LHCN-M2 (cell line): ENCODE measurements at places on chromosomes 3 and 15.

DNA sequence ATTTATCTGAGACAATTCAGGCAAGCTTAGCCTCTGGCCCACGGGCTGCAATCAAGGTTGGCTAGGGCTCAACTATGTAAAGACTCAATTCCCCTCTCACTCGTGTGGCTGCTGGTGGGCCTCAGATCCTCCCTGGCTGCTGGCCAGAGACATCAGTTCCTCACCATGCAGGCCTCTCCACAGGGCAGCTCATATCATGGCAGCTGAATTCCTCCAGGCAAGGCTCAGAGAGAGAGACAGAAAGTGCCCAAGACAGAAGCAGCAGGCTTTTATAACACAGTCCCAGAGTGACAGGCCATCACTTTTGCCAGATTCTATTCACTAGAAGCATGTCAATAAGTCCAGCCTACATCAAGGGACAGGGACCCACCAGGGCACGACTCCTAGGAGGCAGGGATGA lies 63.2 kb downstream of the XXYLT1 start:
- no peak for DNase-seq

DNA sequence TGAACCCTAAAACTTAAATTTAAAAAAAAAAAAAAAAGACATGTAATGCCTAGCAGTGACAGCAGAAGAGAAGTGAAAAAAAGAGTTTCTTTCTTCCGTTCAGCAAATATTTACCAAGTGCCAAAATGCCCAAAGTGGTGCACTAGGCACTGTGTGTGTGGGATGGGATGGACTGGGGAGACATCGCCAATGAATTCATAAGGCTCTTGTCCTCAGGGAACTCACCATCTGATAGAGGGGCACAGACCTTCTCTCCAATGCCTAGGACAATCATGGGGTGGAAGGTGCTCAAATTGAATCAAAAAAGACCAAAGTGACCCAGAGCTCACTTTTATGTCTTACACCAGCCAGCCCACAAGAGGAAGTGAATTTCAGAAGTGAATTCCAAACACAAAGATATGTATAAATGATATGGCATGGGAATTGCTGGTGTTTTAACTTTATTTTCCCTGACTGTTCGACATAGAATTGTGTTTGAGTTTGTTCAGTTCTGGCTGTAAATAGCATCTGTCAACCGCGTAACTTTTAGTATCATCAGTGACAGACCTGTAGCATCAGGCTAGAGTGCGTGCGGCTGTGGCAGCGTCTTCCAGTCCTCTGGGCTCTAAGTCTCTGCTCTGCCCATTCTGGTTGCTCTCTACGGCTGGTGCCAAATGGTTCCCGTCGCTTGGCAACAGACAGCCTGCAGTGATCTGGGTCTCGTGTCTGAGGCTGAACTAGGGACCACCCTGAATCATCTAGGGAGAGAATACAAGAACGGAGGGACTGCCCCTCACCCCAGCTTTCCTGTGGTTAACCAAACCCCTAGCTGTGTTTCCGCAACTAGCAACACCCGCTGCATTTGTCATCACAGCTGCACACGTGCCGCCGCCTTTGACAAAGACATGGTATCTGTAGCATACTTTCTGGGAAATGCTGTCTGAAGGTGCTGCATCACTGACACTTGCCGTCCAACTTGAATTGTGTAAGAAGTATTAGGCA lies 154.0 kb upstream of the THBS1 start:
- DNase-seq: peak; percentile 98

- DNase-seq: peak; percentile 13
Observed at GRCh38 chr3:129695230-129695629, 88.8 kb upstream of the PLXND1 start.

DNA sequence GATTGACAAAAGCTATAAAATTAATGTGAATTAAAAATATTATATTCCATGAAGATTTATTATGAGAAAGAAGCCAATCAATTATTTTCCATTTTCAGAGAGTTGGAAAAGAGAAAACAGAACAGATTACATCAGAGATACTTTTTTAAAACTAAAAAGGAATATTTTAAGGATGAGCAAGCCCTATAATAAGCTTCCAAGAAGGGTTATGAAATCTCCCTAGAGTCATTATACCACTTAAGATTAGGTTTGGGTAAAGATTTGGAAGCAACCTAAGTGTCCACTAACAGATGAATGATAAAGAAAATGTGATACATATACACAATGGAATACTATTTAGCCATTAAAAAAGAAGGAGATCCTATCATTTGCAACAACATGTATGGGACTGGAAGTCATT lies 51.6 kb upstream of the FSIP1 start:
- peak; percentile 61 for DNase-seq

DNA sequence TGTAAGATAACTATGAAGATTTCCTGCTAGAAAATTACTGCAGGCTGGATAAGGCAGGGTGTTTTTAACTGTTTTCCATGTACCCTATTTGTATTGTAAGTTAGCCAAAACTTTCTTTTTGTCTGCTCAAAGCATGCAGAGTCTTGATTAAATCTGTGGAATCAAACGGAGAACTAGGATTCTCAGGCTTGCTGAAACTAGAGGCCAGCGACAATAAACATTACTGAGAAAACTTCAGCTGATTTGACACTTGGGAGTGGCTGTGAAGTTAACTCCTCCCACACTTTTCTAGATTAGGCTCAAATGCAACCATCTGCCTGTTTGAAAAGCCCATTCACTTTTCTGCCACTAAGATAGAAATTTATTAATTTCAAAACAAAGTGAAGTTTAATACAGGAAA lies 153.2 kb upstream of the FRMD4B start:
- no peak for DNase-seq

DNA sequence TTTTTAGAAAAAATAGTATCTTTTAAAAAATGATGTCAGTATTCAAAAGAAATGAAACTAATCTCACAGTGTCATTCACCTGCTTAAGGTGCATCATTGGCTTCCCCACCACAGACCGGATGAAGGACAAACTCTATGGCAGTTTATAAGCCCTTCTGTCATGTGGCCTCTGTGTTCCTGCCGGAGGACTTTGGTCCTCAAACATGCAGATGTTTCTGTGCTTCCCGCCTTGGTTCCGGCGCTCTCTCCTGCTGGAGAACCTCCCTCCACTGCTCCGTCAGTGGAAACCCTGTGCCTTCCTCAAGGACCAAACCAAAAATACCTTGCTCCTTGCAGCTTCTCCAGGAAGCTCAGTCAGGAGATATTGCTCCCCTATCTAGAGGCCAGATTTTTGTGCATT lies 326.3 kb downstream of the UACA start:
- DNase-seq: no peak

DNA sequence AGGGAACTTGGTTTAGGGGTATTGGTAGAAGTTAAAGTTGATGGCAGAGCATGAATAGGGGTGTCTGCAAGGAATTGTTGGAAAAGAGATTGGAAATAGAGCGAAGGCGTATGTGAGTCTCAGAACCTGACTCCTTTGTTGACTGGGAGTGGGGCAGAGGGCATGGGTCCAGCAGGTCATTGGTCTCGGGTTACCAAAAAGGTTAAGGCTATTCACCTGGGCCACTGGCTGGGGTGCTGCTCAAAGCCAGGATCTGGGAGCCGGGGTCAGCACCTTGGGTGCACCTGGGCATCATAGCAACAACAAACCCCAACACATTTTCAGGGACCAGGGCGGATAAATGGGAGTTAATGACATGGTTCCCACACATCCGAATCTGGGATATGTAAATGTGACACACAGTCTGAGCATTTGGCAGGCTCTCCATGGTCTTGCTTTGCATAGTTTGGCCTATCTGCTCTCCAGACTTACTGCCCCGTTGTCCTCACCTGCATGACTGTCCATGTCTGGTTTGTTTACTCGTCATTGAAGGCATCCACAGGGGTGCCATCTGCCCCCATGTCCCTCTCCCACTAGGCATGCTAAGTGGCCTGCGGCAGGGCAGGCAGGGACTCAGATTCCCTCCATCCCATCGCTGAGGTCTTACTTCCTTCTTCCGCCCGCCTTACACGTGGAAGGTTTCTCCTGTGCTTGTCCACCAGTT lies 10.1 kb downstream of the KLF13 start:
- no peak for DNase-seq

DNA sequence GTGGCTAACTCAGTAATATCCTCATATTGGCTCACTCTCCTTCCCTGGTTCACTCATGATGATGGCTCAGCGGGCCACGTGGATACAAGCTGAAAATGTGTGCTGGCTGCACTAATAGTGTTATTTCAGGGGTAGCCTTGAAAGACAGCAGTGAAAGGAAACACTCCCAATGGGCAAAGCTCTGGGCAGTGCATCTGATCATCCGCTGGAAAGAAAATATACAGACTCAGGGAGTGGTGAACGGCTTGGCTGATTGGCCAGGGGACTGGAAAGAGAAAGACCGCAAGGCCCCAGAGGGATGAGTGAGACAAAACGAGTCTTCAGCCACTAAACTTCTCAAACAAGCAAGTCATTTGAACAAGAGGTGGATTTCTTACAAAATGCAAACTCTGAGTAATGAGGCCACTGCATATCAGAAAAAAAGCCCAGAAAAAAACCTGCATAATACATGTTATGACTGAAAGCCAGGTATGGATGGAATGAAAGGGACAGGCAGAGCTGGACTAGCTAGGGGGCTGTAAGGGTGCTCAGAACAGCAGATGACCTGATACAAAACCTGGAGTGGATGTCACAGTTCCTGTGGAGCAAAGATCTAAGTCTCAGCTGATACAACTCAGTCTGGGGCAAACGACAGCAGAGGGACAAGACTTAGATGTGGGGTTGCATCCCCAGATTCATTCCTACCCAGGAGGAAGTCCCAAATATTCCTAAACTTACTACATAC lies 33.3 kb downstream of the CMTM6 start:
- no peak for DNase-seq

GRCh38 chr15:48289628-48290027 lies 41.6 kb upstream of the DUT start:
- peak; percentile 3 for DNase-seq

- peak; percentile 9 for DNase-seq
Observed at GRCh38 chr3:178112134-178112533, 424.1 kb upstream of the KCNMB2 start.

- DNase-seq: no peak
Observed at GRCh38 chr3:35950021-35950420, 310.7 kb downstream of the ARPP21 start.

DNA sequence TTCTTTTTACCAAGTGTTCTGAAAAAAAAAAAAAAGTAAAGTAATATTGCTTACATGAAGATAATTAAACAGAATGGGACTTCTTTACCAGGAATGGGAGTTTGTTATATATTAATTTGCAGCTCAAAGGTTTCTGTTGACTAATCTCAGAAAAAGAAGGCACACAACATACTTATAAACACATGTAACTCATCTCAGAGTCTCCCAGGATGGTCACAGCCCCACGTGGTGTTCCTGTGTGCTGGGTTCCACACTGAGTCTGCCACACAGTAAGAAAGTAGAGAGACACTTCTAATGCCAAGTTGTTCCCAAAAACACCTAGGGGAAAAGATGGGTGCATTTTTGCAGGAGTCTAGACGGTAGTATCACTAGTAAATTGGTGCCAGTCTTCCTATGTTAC lies 116.7 kb upstream of the ICE2 start:
- no peak for DNase-seq

DNA sequence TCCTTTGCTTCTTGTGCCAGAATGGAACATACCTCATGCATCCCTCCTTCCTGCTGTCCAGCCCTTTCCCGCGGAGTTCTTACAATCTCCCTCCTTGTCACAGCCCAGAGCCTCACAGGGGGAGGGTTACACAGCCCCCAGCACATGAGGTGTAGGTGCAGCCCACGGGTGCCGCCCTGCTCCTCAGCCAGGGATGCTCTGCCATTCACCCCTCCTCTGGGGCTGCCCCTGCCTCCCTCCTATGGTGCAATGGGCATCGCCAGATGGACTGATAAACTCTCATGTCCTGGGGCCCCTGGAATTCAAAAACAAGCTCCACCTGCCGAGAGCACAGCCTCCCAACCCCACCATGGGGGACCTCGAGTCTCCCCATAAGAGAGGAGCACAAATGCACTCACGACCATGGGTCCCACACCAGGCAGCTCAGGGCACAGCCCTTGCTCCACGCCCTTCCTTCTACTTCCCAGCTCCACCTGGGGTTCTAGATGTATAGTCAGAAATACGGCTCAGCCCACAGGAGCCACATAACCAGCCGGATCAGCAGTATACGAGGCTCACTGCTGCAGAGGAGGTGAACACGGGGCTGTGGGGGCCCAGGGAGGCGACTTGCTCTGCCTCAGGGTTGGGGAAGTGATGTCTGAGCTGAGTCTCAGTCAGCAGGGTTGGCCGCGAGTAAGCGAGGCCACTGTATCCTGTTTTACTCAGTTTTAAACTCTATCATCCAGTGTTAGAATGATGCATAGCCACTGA lies 269.7 kb upstream of the LYSMD4 start:
- no peak for DNase-seq

- DNase-seq: no peak
Observed at GRCh38 chr3:110932567-110932966, 139.0 kb upstream of the NECTIN3 start.

DNA sequence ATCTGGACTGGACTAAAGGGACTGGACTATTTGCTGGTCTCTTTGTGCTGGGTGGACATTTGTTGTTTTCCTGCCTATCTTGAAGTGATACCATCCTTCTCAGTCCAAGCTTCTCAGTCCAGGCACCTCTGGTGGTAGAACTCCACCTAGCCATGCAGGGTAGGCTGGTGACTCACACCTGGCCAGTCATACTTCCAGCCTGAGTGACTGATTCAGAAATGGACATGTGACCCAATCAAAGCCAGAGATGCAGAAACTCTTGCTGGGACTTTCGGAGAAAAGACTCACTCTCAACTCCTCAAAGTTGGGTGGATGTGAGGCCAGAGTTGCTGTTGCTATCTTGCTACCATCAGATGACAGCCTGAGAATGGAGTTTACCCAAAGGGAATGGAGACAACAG lies 5.6 kb upstream of the ASB14 start:
- DNase-seq: peak; percentile 44

GRCh38 chr15:73927476-73928240 lies 1.4 kb downstream of the LOXL1 start:
- peak; percentile 54 for DNase-seq

GRCh38 chr3:164533275-164533674 lies 545.0 kb downstream of the SI start:
- no peak for DNase-seq

DNA sequence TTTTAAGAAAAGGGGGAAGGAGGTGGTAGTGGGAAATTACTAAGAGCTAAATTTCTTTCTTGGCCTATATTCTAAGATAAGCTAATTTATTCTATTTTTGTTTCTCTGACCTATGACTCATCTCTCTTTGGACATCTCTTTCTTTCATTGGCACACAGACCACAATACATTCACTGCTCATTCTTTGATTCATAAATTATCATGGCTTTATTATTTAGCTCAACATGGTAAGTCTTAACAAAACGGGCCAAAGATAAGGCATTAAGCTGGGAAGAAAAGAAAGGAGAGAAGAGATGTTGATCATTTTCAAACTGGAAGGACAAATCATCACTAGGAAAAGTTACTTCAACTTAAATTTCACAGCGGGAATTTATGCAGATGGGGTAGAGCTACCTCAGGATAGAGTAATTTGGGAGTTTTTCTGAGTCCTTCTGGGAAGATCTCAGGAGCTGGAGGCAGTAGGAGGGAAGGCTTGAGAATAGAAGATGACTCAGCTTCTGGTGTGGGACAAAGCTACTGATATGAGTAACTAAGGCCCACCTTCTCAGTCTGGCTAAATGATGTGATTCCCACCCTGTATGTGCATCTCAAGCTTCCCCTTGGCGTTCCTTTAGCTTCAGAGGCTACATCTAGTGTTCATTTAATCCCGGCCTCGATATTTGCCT lies 7.5 kb upstream of the ALCAM start:
- DNase-seq: peak; percentile 78

GRCh38 chr3:17508180-17508752 lies 234.2 kb downstream of the TBC1D5 start:
- DNase-seq: no peak
